DMS79 treated with DMSO at 0.1 percent for 48 hours (cell line): ENCODE measurements at places on chromosomes 3 and 15.

- no peak for DNase-seq
These were observed 12.0 kb upstream of the ACAD9 start for GRCh38 chr3:128867200-128868125.

- DNase-seq: peak; percentile 9
These were observed 113.8 kb downstream of the PPM1L start for GRCh38 chr3:160869825-160870224.

DNA sequence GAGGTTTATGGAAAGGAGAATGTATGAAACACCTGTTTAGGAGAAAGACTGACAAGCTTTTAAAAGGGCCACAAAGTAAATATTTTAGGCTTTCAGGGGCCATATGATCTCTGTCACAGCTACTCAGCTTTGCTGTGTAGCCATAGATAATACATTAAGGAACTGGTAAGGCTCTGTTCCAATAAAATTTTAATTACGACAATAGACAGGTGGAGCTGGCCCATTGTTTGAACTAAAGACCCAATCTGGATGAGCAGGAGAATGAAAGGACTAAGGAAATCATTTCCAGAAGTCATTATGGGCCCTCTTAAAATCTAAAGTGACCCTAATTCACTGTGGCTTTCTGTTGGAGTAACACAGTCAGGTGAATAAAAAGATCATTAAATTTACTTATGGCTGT lies 48.5 kb upstream of the SLC12A8 start:
- peak; percentile 81 for DNase-seq

- no peak for DNase-seq
These were observed 93.4 kb downstream of the CBLB start for GRCh38 chr3:105775368-105775767.

DNA sequence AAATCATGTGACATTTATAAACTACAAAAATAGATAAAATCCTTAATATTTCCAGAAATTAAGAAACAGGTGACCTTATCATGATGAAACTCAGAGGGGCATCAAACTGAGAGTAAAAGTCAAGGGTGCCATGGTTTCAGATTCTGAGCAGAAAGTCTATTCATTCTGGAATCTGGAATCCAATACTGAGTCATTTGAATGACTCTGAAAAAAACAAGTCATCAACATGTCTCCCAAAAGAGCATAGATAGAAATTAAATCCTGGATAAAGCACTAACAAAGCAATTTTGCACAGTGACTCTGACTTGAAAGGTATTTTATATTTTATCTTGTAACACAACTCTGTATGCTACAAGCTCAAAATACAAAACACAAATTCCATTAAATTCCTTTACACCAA lies 23.4 kb downstream of the STAC start:
- no peak for DNase-seq

GRCh38 chr3:133459400-133459799 lies 59.5 kb downstream of the BFSP2 start:
- DNase-seq: no peak

GRCh38 chr3:132872711-132873110 lies 150.5 kb upstream of the NPHP3 start:
- DNase-seq: no peak

DNA sequence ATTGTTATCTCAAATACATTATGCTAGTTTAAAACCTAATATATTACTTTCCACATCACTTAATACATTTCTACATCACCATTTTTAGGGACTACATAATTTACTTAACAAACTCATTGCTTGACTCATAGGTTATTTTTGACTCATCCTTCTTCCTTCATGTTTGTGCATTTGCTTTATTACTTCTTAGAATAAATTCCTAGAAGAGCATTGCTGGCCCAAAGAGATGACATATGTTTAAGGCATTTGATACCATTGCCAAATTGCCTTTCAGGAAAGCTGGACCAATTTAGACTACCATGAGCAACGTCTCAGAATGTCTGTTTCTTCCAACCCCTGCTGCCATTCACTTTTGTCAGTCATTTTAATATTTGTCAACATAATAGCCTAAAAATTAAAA lies 905.8 kb downstream of the IGSF11 start:
- DNase-seq: no peak

DNA sequence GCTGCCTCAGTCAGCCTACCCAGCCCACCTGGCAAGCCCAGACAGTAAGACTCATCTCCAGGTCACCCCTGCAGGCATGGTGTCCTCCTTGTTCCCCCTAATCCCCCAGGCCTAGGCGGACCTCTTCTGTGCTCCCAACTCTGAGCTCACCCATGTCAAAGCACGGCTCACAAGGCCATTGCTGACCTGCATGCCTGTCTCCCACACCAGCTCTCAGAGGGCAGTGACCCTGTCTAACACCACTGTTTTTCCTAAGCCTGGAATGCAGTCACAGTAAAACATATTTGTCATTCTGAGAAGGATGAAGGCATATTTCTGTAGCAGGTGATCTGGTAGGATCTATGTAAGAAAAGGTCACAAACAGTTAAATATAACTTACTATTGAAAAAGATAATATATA lies 110.3 kb upstream of the HACD2 start:
- no peak for DNase-seq

GRCh38 chr15:88617031-88617722 lies 4.0 kb upstream of the AEN start:
- no peak for DNase-seq

- DNase-seq: no peak
These were observed 53.4 kb downstream of the LSM3 start for GRCh38 chr3:14231998-14232501.

GRCh38 chr3:106326941-106327695 lies 458.3 kb upstream of the CBLB start:
- no peak for DNase-seq

DNA sequence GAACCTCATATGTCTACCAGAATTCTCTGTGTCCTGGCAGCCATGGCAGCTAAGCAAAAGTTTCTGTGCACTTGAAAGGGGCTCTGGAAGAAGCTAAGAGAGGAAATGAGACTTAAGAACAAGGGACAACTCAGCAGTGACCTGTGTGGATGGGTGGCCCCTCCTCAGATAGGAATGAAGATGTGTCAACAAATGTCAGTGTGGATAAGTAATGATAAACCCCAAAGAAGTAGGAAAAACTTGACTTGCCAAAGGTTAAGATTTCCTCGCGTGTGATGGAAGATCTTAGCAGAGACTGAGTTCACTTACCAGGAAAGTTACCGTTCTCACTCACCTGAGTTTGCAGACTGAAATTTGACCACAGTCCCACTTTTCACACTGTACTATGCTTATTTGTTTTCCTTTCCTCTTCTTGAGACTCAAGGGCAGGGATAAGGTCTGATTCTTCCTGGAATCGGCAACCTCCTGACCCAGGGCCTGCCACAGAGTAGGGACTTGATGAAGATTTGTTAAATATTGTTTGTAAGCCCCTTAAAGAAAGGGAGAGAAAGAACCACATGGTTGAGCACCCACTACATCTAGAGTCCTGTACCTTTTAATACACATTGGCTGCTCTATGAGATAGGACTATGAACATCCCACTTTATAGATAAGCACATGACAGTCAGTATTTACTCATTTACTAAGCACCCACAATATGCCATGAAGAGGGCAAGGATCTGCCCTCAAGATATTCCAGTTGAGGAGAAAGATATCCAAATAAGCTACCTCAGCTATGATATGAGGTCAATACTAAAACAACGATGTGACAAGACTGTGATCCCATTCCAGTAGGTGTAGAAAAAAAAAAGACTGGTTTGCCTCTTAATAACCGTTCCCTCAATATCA lies 7.3 kb upstream of the HRH1 start:
- no peak for DNase-seq
